H54 (cell line): ENCODE measurements at places on chromosomes 7 and 10.
A peak's percentile ranks its signal among the peaks of the same experiment; 100 is the strongest.

DNA sequence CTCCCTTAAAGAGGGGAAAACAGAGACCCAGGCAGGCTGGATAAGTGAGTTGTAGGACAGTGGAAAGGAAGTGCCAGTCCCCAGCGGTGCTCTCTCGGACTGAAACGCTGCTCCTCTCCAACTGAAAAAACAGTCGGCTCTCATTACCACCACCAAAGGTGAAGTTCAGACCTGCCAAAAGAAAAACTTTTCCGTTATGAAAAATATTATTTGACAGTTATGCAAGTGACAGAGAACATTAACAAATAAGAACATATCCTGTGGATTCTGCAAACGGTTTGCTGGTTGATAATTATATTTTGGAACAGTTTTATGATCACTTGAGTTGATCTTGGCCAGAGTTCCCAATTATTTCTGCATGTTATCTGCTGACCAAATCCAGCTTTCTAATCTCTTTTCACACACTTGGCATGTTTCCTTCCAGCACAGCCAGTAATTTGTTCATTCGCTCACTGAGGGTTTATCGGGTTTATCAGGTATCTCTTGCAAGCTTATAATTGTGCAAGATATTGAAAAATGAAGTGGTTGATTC lies 82.6 kb downstream of the PTPRE start:
- no peak for DNase-seq

- DNase-seq: no peak
These were observed 28.6 kb upstream of the NRP1 start for GRCh38 chr10:33363106-33363505.

- DNase-seq: no peak
These were observed 85.8 kb downstream of the PROSER2 start for GRCh38 chr10:11908991-11909390.

- DNase-seq: no peak
These were observed 102.3 kb downstream of the NPTX2 start for GRCh38 chr7:98719396-98719795.

- no peak for DNase-seq
These were observed 170.9 kb downstream of the ZMYND11 start for GRCh38 chr10:306007-306674.

GRCh38 chr10:63210611-63211196 lies 77.6 kb downstream of the NRBF2 start:
- DNase-seq: no peak

GRCh38 chr7:87231258-87231657 lies 11.7 kb upstream of the TMEM243 start:
- no peak for DNase-seq

DNA sequence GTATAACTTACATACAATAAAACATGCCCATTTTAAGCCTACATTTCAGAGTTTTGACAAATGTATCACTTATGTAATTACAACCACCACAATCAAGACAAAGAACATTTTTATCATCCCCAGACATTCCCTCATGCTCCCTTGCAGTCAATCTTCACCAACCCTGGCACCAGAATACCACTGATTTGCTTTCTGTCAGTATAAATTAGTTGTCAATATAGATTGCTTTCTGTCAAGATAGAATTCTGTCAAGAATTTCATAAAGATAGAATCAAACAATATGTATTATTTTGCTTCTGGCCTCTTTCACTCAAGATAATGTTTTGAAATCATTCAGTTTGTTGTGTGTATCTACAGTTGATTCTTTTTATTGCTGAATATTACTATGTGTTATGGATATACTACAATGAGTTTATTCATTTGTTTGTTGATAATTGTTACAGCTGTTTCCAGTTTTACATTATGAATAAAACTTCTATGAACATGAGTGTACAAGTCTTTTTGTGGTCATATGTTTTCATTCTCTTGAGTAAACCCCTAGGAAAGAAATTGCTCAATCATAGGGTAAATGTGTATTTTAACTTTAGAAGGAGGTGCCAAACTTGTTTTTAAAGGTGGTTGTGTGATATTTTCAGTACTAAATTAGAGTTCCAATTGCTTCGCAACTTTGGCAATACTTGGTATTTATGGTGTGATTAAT lies 56.9 kb downstream of the IFIT5 start:
- DNase-seq: no peak

- DNase-seq: no peak
These were observed 90.0 kb upstream of the BMPER start for GRCh38 chr7:33815336-33815735.

DNA sequence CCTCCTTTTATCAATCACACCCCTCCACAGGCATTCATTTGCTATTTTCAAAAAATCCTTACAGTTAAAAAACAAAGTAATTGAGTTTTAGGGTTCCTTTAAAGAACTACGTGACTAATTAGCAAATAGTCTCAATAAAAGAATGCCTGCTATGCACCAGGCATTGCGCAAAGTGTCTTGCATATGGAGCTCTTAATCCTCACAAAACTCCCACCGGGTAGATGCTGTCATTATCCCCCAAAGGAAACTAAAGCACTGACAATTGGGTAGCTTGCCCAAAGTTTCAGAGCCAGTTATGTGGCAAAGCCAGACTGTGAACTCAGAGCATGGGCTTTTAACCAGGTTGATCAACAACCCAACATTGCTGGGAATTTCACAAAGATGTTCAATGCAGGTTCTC lies 305.7 kb downstream of the ELMO1 start:
- no peak for DNase-seq

DNA sequence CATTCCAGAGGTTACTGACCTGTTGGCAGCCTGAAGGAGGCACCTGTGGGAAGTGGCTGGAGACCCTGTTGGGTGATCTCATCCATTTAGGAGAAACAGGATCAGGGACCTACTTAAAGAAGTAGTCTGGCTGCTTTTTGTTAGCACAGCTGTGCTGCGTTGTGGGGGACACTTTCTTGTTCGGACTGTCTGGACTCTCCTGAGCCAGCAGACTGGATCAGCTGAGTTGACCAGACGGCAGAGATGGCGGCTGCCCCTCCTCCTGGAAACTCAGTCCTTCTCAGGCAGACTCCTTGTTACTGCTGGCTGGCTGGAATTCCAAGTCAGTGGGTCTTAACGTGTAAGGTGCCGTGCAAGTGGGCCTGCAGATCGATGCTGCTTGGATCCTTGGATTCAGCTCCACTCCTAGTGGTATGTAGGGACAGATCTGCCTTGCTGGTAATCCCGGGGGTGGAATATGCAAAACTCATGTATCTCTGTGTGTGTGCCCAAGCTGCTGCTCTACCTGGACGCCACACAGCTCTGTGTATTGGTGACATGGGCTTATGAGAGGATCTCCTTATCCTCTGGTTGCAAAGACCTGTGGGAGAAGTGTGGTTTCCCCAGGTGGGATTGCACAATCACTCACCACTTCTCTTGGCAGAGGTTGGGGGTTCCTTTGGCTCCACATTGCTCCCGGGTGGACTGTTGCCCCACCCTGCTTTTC lies 87.3 kb downstream of the CCSER2 start:
- DNase-seq: no peak

DNA sequence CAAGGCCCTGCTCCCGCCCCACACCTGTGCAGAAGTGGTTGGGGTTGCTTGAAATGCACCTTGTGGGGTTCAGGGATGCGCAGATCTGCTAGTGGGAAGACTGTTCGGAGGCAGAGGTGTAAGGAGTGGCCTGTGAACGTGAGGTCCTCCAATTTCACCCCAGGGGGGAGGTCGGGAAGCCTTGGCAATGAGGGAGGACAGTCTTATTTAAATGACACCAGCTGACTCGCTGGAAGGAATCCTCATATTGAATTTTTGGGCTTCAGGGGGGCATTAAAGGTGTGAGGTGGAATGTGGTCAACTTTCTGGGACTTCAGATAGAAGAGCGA lies 218.8 kb upstream of the CELF2 start:
- DNase-seq: no peak

GRCh38 chr10:47306387-47307210 lies 6.6 kb downstream of the GDF10 start:
- DNase-seq: no peak

- peak; percentile 45 for DNase-seq
These were observed 54.7 kb upstream of the CCAR1 start for GRCh38 chr10:68666280-68666760.

GRCh38 chr10:34504534-34504933 lies 310.6 kb downstream of the PARD3 start:
- peak; percentile 56 for DNase-seq

DNA sequence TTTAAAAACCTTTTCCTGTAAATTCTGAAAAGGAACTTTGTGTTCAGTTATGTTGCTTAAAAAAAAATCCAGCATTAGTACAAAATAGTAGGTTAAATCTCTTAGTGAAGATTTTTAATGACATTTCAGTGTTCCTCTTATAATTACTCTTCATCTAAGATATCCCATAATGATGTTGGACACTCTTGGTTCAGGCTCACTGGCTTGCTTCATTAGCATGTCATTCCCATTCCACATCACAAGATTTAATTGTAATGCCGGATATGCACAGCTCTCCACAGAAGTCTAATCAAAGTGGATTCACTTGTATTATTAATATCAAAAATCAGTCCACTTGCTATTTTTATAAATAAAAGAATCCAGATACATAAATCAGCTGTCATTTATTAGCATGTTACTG lies 180.0 kb upstream of the MDFIC start:
- DNase-seq: no peak

DNA sequence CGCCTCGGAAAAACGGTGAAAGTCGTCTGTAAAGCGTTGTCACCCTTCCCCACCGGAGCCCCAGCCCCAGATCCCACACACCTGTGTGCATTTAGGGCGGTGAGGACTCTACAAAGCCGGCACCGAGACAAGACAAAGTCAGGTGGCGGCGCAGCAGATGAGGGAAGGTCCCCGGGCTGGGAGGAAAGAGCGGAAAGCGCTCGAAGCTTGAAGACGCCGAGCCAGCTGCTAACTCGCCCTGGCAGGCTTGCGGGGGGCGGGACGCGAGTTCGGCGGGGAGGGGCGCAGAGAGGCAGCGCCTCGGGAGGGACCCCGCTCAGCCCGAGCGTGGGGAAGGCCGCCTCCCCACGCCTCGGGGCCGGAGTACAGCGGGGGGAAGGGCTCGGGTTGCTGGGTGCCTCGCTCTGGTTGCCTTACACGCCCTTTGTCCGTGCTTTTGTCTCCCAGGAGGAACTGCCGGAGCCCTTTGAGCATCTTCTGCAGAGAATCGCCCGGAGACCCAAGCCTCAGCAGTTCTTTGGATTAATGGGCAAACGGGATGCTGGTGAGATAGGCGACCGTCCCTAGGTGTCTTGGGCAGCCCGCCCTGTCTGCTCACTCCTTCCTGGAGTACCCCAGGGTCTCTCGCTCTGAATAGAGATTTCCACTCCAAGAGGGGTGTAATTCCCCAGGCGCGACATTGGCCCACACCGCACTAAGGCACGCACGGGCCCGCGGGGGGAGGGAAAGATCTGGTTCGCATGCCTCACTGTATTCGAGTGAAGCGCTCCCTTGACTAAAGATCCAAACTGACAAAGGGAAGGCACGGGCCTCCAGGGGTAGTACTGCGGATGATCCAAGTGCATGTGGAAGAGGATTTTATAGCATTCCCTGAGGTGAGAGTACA lies 1.6 kb downstream of the TAC1 start:
- DNase-seq: no peak

DNA sequence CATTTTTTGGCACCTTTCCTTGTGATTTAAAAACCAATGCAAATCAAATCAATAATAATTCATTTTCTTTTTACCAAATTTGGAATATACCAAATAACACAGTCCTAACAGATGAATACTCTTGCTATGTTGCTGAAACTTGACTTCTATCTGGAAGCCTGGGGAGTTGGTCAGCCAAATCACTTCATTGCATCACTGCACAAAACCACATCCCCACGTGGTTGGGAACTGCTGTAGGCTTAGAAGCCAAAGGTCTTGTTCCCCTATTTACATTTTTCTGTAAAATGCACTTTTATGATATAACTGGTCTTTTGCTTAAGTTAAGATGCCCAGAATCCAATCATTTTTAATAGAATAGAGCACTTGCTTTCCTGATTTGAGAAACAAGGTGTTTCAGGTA lies 15.2 kb downstream of the GPR85 start:
- no peak for DNase-seq

DNA sequence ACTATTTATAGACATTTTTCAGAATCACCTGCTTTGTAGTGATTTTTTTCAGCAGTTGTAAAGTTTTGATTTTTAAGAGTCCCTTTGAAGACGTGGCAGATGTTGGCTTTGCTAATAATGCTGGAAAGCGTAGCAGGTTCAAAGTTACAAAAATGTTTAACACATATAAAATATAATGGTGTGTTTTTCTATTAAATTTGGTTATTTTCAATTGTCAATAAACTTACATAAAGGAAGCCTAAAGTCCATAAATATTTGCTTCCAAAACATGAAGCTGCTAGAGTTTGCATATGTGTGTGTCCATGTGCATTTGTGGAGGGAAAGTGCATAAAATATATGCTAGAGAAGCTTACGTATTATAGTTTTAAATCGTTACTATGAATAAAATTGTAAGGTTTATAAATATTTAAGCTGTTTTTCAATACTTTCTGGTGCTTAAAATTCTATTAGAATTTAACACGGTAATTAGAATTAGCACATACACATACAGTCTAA lies 3.7 kb downstream of the MEOX2 start:
- DNase-seq: no peak

GRCh38 chr7:105205592-105206237 lies 183.0 kb downstream of the SRPK2 start:
- DNase-seq: no peak

DNA sequence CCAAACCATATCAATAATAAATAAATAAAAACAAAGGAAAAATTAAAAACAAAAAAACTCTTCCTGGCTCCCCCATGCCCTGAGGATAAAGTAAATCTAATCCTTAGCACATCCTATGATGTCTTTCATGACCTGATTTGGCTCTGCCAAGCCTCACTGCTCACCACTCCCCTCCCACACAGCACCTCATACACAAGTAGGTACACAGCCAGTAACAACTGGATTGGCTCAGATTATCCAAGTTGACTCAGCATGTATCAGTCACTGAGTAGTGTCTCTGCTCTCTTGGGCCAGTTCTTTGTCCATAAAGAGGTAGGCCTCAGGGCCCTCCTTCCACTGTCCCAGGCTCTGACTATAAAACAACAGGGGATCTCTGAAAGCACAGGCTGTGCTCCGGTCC lies 99.6 kb downstream of the STRA8 start:
- DNase-seq: no peak

GRCh38 chr10:20888620-20889330 lies 8.3 kb downstream of the NEBL start:
- no peak for DNase-seq

- no peak for DNase-seq
These were observed 143.4 kb downstream of the VPS50 start for GRCh38 chr7:93375603-93376002.
